ENCODE measurements at places on chromosomes 13 and 19.

DNA sequence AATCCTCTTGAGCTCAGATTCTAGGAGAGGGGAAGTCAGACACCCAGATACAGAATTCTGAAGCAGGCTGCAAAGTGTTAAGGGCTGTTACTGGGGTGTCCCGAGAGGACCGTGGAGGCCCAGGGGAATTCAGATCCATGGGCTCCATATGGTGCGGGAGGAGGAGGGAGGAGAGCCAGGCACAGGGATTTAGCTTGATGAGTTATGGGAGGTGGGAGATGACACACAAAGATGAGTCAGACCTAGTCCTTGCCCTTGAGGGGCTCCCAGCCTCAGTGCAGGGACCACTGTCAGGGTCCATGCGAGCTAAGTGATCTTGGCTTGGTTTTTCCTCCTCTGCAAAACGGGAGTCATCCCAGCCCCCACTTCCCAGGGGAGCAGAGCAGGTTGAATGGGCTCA lies 14.4 kb upstream of the GIPR start:
- DNase-seq: no peak

DNA sequence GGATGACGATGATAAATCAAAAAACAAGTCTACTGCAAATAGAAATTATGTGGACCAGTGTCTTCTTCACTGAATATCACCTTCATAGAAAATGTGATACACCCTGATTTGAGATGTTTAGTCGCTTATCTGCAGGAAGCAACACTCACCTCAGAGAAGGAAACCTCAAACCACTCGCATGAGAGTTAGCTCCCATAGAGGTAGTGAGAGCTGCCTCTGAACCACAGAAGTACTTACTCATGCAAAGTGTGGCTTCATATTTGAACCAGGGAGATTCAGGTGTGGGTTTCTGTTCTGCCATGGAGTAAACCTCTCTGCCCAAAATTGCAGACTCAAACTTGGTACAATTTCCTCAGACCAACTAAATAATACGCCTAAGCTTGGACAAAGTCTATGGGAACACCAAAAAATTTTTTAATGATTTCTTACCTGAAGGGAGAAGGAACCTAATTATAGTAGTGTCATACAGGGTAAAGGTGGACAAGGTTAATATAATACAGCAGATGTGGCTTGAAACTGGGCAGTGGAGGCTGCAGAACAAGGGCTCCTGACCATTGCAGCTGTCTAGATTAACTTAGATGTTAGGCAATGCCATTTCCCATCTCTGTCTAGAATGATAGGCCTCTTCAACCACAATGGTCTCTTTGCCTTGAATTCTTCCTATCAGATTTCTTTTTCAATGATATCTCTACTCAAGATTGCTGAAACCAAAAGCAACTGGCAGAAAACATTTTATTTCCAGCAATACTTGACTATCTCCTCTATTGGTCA lies 29.6 kb upstream of the RCBTB2 start:
- no peak for DNase-seq

DNA sequence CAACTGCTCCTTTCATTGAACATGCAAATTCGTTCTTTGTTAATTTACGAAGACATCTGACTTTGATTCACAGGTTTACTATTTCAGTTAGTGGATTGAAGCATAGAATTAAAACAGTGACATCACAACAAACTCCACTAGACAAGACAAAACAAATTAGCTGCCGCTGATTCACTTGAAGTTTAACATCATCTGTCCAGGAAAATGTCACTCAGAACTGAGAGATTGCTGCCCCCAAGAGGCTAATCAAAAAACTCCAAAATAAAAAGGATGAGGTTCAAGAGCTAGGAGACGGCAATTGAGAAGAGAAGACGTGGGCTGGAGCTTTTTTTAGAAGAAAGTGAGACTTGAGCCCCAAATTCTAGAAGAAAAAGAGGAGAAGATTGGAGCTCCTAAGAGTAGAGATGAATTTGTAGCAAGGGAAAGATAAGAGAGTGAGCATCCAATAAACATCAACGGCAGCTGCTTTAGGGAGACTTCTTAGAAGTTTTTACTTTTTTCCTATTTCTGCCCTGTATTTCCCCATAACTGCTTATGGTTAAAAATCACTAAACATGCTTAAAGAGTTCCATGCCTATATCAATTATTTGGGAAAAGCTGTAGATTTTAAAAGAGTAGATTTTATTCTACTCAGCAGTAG lies 40.8 kb upstream of the TPP2 start:
- DNase-seq: no peak

DNA sequence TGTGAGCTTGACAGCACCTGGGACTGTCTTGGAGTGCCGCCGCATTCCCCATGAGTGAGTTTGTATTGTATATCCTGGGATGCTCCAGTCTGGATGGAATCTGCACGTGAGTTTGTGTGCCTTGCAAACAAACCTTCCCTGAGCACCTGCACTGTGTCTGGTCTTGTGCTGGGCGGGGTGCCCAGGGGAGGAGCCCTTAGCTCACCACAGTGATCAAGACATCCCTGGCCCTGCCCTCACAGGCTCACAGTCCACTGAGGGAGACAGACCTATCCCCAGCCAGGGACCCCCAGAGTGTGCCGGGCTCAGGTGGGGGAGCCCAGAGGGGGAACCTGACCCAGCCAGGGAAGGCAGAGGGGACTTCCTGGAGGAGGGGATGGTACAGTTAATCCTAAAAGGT lies 1.7 kb upstream of the BCAM start:
- no peak for DNase-seq

- no peak for DNase-seq
Observed at GRCh38 chr19:5445561-5446055, 9.6 kb upstream of the ZNRF4 start.
